ENCODE measurements at places on chromosomes 5 and 9.
A peak's percentile ranks its signal among the peaks of the same experiment; 100 is the strongest.

DNA sequence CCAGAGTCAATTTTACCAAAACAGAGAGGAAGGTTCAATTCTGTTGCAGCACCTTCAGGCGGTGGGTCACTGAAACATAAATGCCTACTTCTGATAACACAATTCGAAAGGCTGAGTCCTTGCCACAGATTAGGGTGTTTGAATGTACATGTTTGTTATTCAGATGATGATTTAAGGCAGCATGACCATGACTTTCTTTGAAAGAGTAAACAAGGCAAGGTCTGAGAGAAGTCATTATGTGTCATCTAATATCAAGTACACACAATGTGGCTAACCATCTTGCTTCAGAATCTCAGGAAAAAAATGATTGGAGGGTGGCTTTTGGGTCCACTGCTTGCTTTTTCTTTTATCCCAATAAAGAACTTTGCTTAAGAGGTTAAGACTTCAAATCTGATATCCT lies 457.5 kb downstream of the TAF11L14 start:
- DNase-seq, result no peak

- peak; percentile 47 for DNase-seq
Measured at GRCh38 chr5:134224888-134225779, 739 bp downstream of the PPP2CA start.

DNA sequence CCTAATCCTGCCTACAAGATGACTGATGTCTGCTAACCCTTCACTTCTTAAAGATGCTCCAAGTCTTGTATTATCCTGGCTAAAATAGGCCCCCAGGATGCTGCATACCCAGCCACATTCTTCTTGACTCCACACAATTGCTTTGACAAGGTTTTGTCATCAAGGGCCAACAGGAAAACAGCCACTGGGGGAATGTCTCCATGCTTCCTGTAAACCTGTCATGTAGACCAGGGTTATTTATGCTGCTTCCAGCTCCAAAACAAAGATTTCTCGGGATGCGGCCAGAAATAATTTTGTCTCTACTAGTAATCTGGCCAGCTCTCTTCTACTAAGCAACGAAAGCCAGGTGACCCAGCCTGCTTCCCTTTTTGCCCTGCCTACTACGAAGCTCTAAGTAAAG lies 53.8 kb downstream of the SHB start:
- DNase-seq, result no peak

DNA sequence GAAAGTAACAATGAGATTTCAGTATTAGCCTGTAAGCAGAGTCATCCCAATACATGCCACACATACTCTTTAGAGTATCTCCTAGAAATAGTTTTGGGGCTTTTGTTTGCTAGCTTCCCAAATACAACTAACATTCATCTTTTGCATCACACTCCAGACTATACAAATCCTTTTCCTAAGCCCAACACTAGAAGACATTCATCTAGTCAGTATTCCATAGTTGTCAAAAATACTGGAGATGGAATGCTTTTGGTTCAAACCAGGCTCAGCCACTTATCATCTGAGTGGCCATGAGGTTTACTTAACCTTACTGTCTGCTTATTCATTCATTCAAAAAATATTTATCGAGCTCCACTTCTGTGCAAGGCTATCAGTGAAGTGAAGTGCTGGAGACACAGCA lies 205.1 kb upstream of the SGCD start:
- DNase-seq, result no peak

DNA sequence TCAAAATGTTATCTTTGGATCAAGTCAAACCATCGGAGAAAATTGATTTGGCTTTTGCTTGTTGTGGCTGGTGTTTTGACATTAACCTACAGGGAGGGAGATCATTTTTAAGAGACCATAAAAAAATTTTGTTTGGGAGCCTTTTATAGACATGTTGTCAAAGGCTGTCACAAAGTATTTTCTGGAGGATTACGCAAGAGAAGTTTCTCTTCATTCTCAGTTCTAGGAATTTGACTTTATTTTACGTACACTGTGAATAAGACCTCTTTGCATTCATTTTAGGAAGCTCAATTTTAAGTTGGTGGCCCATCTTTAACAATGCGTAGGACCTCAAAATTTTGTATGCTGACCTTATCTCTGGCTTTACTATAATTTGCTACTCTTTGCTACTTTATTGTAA lies 50.2 kb upstream of the SLC44A1 start:
- DNase-seq, result no peak

- DNase-seq, result no peak
Measured at GRCh38 chr9:92592946-92593861, 57.4 kb upstream of the ECM2 start.

DNA sequence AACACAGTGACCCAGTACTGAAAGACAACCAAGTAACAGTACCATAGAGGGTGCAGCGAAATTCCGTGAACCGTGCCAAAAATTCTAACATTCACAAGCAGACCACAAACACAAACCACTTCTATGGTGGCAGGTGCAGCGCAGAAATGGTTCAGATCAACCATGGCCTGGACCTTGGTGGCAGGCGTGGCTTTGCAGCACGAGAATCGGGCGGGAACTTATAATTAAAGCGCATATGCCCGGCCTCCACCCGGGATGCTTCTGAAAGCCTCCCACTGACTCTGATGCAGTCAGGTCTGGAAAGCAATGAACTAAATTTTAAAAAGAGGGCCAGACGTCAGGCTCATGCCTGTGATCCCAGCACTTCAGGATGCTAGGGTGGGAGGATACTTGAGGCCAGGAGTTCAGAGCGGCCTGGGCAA lies 68.0 kb upstream of the TBC1D9B start:
- no peak for DNase-seq

- DNase-seq, result no peak
Measured at GRCh38 chr5:137099651-137100050, 399.5 kb downstream of the SPOCK1 start.

GRCh38 chr9:2638871-2639673 lies 17.5 kb downstream of the VLDLR start:
- no peak for DNase-seq

- DNase-seq, result no peak
Measured at GRCh38 chr5:141623186-141623585, 4.4 kb upstream of the DIAPH1 start.

DNA sequence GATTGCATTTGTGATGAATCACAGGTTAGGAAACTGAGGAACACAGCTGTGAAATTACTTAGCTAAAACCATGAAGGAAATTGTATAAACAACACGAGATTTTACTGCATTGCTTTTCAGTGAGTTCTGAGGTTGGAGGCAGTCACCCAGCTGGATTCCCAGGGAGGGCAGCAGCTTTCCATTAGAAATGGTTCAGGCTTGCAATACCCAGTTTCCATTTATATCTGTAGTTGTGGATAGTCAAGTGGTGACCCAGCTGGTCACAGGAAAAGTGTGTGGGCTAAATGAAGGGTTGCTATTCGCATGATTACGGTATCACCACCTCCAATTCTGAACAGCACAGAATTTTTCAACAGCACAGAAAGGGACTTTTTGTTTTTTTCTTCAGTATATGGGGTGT lies 34.3 kb upstream of the SPATA31D4 start:
- DNase-seq, result no peak

DNA sequence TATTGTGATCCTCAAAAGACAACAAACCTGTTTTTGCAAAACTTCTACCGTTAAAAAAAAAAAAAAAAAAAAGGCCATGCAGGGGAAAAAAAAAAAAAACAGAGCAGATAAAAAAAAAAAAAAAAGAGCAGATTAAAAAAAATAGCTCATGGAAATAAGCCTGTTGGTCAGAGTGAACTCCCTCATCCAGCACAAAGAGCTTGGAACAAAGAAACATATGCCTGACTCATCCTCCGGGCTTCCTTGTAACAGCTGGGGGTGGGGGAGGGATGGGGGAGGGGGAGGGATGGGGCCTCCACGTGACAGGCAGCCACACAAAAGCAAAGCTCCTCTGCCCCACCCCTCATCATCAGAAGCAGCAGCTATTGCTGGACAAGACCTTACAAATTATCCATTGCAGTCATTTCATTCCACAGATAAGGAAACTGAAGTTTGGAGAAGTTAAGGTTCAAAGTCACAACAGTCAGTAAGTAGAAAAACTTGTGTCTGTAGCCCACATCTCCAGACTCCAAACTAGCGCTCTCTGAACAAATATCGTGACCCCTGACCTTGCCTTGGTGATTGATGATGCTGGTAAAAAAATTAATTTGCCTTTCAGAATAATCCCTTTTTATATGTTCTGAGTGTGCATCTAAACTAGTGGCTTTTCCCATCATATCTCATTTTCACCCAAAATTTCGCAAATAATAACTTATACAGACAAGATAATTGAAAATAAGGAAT lies 38.9 kb downstream of the SLC35D2 start:
- peak; percentile 83 for DNase-seq

- no peak for DNase-seq
Measured at GRCh38 chr5:43547532-43547931, 9.3 kb downstream of the PAIP1 start.

DNA sequence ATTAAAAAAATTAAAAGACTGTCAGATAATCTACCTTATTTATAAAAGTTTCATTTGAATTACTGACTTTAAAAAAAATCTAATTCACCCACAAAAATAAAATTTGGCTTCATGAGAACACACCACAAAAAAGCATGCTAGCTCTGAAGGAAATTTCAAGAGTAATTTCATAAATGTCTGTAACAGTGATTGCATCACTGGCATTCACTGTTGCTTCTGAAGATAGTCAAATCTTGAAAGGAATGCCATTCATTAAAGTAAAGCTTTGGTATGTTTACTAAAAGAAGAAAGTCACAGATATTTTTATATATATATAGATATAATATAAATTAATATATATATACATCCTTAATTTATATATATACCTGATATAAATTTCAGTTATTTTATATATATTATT lies 43.4 kb downstream of the NADK2 start:
- no peak for DNase-seq

GRCh38 chr5:162119801-162120200 lies 52.2 kb downstream of the GABRG2 start:
- no peak for DNase-seq
